ENCODE measurements at places on chromosomes 7 and 10.

GRCh38 chr7:286266-286665, 3.7 kb upstream of the FOXL3 start:
- DNase-seq = no peak

DNA sequence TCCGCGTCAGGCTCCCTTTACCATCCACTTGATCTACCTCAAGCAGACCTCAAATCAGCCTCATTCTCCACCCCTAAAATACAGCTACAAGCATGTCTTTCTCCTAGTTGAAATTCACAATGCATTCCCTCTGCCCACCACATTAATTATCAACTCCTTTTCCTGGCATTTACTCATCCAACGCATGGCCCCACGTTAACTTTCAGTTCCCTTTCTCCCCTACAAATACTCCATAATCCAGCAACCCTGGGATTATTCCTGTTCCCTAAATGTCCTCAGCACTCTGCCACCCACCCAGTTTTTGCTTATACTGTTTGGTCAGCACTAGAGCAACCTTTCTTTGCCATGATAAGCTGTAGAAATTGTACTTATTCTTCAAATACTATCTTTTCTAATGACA, 5.7 kb upstream of the VIM start:
- no peak for DNase-seq

GRCh38 chr7:33108554-33109004, 625 bp downstream of the RP9 start:
- no peak for DNase-seq

GRCh38 chr7:29341156-29341555, 146.6 kb downstream of the CHN2 start:
- DNase-seq = no peak

DNA sequence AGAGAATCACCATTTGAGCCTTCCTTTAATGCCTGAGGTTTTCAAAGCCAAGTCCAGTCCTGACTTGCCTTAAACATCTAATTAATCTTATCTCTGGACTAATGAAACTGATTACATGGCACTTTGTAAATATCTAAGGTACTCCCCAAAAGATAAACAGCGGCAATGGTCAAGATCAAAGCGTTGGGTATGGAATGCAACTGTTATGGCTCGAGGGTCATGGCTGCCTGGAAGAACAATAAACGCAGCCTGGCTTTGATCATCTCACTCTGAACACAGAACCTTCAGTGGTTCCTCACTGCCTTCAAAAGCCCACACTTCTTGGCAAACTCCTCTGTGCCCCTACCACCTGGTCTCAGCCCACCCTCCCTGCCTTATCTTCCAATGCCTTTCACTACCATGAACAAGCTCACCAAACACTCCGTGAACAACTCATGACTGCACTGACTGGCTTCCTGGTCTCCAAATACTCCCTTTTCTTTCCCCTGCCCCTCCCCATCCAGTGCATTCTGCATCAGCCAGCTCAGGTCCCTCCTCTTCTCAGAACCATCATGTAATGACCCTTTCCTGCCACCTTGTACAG, 150.2 kb upstream of the NFE2L3 start:
- no peak for DNase-seq

DNA sequence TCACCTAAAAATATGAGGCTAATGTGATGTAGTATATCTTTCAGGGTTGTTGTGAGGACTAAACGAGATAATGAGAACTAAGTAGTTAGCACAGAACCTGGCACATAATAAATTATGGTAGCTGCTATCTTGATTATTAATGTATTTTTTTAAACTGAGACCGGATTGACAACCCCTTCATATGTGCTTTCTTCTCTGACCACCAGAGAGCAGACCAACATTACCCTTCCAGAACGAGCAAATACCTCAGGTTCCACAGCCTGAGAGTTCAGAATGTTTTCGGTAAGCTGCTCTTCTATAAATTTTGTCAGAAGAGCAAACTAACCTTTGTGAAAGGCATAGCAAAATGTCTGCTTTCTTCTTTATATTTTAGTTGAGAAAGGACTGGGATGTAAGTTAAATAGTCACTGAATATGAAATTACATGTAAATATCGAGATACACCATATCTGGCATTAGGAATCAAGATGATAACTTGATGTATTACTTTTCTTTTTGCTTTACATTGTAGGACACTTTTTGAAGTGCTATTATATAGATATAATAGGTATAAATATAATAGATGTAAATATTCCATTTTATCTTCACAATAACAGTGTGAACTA, 13.6 kb upstream of the BPGM start:
- peak; percentile 8 for DNase-seq

DNA sequence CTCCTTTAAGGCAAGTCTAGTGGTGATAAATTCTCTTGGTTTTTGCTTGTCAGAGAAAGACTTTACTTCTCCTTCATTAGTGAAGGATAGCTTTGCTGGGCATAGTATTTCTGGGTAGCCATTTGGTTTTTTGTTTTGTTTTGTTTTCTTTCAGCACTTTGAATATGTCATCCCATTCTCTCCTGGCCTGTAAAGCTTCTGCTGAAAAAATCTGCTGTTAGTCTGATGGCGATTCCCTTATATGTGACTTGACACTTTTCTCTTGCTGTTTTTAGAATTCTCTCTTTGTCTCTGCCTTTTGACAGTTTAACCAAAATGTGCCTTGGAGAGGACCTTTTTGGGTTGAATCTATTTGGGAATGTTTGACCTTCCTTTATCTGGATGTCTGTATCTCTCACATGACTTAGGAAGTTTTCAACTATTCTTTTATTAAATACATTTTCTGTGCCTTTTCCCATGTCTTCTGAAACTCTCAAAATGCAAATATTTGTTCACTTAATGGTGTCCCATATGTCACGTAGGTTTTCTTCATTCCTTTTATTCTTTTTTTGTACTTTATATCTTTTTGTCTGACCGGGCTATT, 14.7 kb downstream of the TAS2R40 start:
- no peak for DNase-seq

DNA sequence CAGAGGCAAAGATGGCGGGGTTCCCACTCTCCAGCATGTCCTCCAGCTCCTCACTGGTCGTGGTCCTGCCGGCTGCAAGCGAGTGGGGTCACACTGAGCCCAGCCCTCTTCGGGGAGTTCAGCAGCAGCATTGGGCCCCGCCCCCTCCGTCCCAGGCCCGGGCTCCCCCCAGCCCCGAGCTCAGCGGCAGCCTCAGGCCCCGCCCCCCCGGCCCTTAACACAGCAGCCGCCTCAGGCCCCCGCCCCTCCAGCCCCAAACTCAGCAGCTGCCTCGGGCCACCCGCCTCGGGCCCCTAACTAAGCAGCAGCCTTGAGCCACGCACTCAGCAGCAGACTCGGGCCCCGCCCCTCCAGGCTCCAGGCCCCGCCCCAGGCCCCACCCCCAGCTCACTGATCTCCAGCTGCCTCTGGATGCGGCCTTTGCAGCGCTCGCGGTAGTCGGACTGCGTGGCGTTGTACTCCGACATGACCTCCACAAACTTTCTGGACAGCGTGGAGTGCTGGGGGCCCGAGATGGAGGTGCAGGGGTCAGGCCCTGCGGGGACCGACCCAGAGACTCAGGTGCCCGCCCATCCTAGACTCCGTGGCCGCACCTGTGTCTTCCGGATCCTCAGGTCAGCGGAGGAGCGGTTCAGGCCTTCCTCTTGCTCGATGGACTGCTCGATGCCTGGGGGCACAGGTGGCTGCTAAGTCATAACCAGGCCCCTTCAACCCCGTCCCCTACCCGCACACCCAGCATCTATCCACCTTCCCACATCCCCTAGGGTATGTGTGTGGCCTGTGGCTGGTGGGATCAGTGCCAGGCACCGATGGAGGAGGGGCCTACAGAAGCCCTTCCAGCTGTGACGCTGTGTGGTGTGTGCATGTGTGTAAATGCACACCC, 15.5 kb downstream of the STX1A start:
- no peak for DNase-seq

- DNase-seq = no peak
These were observed 177.6 kb upstream of the SEMA3A start for GRCh38 chr7:84372155-84372621.

DNA sequence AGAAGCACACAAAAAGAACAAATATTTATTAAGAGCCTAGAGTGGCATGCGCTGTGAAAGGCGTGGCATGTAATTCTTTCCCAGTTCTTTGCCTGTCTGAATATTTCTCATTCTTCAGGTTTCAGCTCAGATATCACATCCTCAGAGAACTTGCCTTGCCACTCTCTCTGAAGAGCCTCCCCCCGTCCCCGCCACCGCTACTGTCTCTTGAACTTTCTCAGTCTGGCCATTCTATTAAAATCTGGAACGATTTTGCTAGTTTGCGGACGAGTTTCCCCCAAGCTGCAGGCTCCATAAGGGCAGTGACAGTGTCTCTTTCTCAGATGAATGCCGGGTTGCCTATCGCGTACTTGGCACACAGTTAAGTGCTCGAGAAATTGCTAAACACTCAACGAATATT, 787 bp upstream of the PLEKHA1 start:
- DNase-seq = no peak

- no peak for DNase-seq
These were observed 39.2 kb downstream of the GNAT3 start for GRCh38 chr7:80472491-80473200.

GRCh38 chr7:28725911-28726310, 232.2 kb downstream of the TRIL start:
- DNase-seq = no peak

DNA sequence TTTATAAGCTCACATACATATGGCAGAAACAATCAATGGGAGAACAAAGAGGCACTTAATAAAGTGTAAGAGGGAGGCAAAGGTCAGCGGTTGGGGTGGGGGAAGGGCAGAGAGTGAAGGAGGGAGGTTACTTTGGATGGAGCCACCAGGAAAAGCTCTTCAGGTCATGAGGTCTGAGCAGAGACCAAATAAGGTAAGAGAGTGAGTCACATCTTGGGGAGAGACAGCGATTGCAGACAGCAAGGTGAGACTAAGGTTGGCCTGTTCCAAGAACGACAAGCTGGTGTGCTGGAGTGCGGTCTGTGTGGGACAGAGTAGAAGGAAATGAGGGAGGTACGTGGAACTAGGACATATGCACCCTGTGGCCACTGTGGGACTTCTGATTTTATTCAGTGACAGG, 74.3 kb upstream of the TOMM7 start:
- no peak for DNase-seq

DNA sequence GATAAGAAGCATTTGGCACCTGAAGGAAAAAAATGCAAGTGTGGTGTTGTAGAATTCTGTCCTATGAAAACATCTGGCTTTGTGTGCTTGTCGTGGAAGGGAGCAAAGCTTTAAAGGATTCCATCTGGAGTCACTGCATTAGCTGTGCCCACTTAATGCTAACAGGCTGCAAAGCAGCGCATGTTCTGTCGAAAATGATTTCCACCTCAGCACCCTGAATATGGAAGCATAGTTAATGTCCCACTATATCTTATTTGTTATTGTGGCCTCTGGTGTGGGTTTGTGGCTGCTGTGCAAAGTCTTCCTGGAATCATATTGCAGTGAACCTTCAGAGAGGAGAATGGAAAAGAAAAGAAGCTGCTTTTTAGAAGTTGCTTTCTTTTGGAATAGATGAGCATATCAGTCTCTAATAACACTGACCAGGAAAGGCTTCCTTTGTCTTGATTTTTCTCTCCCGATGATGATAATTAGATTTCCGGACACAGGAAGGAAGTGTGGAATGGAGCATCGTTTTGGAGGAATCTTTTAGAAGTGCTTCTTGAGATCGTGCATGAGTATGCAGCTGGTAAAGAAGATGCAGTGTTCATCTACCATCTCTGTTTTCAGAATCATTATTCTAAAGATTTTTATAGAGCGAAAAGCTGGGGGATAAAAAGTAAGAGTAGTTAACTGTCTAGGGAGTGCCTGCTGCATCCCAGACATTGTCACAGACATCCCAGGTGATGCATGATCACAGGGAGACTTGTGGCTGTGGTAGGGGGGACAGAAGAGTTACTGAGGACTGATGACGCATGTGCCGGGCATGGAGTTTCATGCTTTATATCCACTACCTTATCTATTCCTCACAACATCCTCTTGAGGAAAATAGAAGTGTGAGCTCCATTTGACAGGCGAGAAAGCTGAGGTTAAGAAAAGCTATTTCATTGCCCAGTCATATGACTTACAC, 54.6 kb downstream of the TEX36 start:
- no peak for DNase-seq

DNA sequence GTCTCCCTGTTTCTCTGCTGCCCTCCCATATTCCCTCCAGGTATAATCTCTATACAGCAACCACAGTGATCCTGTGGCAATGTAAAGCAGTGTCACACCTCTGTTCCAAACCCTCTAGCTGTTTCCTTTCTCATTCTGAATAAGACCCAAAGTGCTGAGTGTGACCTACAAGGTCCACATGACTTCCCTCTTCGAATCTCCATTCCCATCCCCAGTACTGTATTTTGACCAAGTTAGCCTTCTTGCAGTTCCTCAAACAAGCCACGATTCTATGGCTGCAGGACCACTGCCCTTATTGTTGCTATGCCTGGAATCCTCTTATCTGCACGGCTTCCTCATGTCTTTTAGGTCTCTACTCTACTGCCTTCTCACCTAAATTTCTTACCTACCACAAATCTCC, 291.9 kb downstream of the DOCK4 start:
- DNase-seq = no peak

DNA sequence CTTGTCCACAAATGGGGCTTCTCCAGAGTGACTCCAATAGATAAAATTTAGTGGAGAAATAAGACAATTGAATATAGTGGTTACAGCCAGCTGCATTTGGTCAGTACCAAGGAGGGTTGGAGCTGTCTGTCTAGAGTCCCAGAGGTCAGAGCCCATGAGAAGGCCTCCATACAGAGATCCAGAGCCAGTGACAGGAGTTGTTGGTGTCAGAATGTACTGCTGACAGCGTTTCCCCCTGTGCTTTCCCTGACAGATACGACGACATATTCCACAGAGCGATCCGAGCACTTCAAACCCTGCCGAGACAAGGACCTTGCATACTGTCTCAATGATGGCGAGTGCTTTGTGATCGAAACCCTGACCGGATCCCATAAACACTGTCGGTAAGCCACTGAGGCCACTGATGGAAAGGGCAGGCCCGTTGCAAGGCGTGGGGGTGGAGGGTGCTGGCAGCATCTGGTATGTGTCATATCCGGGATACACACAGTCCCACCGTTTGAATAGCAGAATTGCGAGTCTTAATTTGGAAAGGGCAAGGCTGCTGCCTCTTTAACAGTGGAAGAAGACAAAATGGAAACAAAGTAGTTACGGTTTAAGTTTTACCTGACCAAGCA, 483.6 kb downstream of the NRG3 start:
- no peak for DNase-seq

DNA sequence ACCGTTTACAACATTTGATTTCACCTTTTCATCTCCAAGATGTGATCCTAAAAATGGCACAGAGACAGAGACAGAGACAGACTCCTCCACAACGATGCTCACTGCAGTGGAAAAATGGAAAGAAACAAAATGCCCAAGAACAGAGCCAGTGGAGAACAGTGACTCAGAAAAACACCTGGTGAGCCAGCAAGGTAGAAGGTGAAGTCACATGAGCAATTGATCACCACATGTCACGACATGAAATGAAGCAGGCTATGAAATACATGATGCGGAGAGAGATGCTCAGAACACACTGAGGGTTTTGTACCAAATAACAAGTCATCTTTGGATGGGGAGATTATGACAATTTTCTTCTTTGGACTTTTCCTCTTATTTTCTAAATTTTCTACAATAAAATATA, 3.5 kb downstream of the MSMB start:
- DNase-seq = no peak

GRCh38 chr7:48628793-48629349, 295.5 kb upstream of the CDC14C start:
- no peak for DNase-seq

All from GF-D8 (cell line).